Right hindlimb (tissue), 1 donor: ENCODE measurements at places on chromosomes 5 and 9.
A peak's percentile ranks its signal among the peaks of the same experiment; 100 is the strongest.

GRCh38 chr5:139847790-139848507 is 52.3 kb downstream of the PSD2 start:
- peak; percentile 74 for DNase-seq

DNA sequence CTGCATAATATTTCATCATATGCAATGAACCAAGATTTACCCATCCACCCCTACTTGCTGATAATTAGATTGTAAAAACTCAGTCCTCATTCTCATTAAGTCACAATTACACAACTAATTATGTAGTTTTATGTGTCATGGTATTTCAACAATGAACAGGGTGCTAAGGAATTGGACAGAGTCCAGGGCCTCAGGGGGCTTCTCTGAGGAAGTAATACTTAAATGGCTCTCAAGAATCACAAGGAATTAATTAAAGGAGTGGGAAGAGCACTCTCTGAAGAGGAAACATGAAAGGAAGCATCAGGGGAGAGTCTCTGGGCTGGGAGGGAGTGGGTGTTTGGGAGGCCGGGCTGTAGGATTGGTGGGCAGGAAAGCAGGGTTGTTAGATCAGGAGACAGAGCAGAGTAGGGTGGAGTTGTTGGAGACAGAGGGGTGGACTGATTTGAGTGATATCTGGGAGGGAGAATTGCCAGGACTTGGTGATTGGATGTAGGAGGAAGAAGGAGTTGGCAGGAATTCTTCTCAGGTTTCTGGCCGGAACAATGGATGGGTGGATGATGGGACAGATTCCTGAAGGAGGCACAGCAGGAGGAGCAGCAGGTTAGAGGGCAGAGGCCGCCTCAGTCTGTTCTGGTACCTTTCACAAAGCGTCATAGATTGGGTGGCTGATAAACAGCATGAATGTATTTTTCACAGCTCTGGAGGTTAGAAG is 23.0 kb upstream of the NSG2 start:
- no peak for DNase-seq

DNA sequence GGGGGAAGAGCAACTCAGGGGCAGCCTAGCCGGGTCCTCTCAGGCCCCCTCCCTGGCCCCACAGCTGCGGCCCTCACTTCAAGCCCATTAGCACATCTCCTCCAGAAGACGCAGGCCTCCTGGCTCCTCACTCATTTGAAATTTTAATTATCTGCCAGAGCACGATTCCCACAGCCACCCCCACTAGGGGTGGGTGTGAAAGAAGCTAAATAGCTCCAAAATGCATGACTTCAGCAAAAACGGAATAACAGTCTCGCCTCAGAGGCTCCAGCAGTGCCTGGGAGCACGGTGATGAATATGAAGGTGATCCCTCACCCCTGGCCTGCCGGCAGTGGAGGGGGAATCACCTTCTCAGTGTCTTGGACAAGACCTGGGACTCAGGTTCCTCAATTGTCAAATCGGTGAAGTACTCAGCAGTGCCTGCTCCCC is 61.1 kb upstream of the HRH2 start:
- DNase-seq = no peak

- no peak for DNase-seq
Measured at GRCh38 chr5:145945620-145946111, 9.3 kb downstream of the SH3RF2 start.

DNA sequence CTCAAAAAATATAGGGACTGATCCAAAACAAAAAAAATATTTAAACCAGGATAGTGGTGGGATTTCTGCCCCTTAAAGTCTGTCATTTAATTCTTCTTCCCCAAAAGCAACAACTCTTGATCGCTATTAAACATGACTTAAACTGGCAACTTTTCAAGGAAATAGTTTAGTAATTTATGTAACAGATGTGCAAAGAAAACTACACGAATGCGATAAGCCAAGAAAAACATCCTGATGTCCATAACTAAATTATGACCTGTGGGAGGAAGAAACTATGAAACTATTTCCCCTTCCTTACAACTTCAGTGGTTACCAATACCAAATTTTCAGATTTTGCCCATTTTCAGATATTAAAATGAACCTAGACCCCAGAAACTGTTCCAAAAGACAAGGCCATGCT is 31.5 kb downstream of the CLINT1 start:
- DNase-seq = no peak

GRCh38 chr9:16074963-16075362 is 522.1 kb downstream of the CCDC171 start:
- no peak for DNase-seq

DNA sequence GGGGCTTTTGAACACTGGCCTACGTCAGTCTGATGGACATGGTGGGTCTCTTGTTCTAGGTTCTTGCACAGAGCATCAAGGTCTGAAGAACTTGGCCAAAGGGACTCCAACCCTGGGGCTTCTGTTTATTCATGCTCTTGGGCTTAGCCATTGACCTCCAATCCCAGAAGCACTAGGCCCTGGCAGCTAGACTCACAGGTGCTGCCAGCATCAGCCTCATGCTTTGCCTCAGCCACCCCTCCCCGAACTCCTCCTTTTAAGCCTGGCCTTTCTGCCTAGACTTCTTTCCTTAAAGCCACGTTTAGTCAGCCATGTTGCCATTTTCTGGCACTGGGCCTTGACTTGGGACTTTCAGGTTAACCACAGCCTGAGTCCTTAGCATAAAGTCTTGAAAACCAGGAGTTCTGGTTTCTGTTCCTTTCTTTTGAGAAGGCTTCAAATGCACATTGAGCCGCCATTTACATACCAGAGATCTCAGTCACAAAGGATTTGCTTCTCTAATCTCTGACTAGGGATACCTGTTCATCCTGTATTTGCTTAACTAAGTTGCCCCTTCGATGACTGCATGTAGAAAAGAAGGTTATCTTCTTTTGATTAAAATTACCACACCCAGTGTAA is 54.7 kb downstream of the ANGPTL2 start:
- no peak for DNase-seq

GRCh38 chr5:52705720-52706119 is 82.0 kb upstream of the ITGA1 start:
- no peak for DNase-seq

GRCh38 chr9:114212826-114213225 is 57.5 kb downstream of the COL27A1 start:
- DNase-seq = no peak

DNA sequence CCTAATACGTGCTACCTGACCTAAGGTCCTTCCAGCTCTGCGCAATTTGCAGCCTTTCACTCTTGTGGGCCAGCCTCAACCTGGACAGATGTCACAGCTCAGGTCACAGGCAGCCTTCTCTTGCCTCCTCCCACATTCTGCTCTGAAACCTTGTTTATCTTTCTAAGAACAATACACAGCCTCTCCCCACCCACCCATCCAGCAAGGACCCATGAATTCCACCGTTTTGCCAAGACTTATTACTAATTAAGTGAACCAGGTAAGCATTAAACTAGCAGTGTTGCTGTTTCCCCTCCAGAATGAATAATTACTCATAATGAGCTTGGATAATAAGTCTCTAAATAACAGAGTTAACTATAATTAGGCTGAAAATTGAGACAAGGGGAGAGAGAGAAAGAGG is 11.0 kb downstream of the FABP6 start:
- DNase-seq = no peak

DNA sequence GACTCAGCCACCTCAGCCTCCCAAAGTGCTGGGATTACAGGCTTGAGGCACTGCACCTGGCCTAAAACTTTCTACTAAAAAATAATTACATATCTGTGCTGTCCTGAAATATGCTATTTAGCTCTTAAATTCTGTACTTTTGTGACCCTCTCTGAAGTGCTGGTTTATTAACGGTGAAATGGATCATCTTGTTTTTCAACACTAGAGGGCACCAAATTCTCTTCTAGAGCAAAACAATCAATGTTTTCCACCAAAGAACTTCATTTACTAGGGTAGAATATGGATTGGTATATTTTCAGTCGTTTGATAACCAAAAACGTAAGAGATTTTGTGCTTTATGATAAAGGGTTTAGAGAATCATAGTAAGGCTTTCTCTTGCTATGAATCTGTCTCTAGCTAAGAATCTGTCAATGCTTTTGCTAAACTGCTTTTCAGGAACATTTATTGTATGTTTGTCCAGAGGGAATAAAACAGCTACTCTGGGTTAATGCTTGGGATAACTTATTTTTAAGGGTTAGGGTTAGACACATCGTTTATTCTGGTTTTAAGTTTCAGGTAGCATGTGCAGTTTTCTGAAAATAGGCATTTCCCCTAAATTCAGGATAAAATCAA is 63.6 kb downstream of the RNF180 start:
- no peak for DNase-seq

- no peak for DNase-seq
Measured at GRCh38 chr5:9316733-9317132, 229.1 kb downstream of the SEMA5A start.

- DNase-seq = no peak
Measured at GRCh38 chr5:6827526-6828219, 114.4 kb downstream of the TENT4A start.

GRCh38 chr5:169979871-169980270 is 424 bp downstream of the INSYN2B start:
- no peak for DNase-seq

DNA sequence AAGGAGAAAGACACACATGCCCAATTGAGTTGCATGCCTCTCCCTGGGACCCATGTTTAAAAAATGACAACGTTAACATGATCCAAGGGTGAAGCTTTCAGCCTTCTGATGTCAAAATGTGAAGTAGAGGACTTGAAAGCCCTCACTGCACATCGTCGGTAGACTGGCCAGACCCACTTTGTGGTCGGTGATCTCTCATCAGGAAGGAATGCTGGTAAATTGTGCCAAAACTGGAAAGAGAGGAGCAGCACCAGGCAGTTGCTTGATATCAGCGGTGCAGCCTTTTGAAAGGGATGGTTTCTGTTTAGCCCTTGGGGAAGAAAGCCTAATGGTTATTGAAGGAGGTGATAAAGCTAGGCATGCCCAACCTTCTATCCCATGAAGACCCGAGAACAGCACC is 125.3 kb upstream of the MARCHF11 start:
- DNase-seq = no peak

DNA sequence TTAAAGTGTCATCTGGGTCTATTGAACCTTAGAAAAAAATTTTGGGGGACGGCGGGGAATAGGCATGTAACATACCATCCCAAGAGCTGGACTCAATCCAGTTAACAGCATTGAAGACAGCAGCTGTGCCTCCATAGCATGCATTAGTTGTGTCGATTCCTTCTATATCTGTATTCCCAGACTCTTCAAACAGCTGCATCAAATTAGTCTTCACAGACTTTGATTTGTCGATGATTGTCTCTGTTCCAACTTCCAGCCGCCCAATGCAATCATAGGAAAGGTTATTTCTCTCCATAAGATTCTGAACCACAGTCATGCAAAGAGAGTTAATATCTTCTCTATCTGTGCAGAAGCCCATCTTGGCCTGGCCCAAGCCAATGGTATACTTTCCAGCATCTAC is 14.8 kb downstream of the HMGCS1 start:
- DNase-seq = no peak

DNA sequence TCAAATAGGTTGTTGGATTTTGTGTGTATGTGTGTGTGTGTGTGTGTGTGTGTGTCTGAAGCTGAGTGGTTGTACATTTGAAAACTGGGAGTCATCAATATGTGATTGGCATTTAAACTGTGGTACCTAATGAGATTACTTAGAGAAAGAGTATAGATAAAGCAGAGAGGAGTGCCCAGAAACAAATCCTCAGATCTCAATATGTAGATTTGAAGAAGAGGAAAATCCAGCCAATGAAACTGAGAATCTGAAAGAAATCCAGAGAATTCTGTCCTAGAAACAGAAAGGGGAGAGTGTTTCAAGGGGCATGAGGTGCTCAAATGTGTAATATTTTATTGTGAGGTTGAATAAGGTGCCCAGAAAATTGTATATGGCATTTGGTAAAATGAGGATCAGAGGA is 66.2 kb downstream of the CCDC192 start:
- no peak for DNase-seq
